ENCODE measurements at places on chromosomes 11 and 22. TPM values are rescaled to one million over a fixed set of nuclear protein-coding genes. Genes with fewer than 3 reads are reported as not detected.

Gene DEUP1
- total RNA-seq = under 0.01 TPM

Gene LGALS12
- total RNA-seq = not detected

Gene RBMXL2
- total RNA-seq = 0.11 TPM

Gene SLC17A6
- total RNA-seq = not detected

Gene LYVE1
- total RNA-seq = 0.22 TPM

Gene TMEM151A
- total RNA-seq = 0.11 TPM

Gene OR51B2
- total RNA-seq = not detected

Gene FADS2
- total RNA-seq = 476 TPM

Gene DRICH1
- not detected for total RNA-seq

Gene PRR33
- total RNA-seq = not detected

Gene KCNJ1
- total RNA-seq = under 0.01 TPM

Gene TPBGL
- total RNA-seq = not detected

Gene TIGD3
- 0.37 TPM for total RNA-seq

Gene MS4A6E
- not detected for total RNA-seq

Gene LRP4
- 4.7 TPM for total RNA-seq

Gene DDIAS
- total RNA-seq = 3.1 TPM

Gene GPR83
- total RNA-seq = not detected

Gene PARVB
- total RNA-seq = 29.5 TPM

Gene OR5B21
- not detected for total RNA-seq

Gene CCDC86
- 15.8 TPM for total RNA-seq

Gene DCUN1D5
- total RNA-seq = 69.1 TPM

Gene C11orf97
- not detected for total RNA-seq

Gene MUC2
- not detected for total RNA-seq

Gene MYEOV
- total RNA-seq = 0.62 TPM

Gene ME3
- 32.4 TPM for total RNA-seq

Gene SLC22A25
- total RNA-seq = not detected

Gene CALCA
- not detected for total RNA-seq

Gene TST
- total RNA-seq = 31.9 TPM

Gene CD3G
- 0.12 TPM for total RNA-seq
